ENCODE measurements at places on chromosomes 2 and 18.

- DNase-seq, result no peak
Measured at GRCh38 chr2:97936881-97937280, 58.9 kb downstream of the TMEM131 start.

DNA sequence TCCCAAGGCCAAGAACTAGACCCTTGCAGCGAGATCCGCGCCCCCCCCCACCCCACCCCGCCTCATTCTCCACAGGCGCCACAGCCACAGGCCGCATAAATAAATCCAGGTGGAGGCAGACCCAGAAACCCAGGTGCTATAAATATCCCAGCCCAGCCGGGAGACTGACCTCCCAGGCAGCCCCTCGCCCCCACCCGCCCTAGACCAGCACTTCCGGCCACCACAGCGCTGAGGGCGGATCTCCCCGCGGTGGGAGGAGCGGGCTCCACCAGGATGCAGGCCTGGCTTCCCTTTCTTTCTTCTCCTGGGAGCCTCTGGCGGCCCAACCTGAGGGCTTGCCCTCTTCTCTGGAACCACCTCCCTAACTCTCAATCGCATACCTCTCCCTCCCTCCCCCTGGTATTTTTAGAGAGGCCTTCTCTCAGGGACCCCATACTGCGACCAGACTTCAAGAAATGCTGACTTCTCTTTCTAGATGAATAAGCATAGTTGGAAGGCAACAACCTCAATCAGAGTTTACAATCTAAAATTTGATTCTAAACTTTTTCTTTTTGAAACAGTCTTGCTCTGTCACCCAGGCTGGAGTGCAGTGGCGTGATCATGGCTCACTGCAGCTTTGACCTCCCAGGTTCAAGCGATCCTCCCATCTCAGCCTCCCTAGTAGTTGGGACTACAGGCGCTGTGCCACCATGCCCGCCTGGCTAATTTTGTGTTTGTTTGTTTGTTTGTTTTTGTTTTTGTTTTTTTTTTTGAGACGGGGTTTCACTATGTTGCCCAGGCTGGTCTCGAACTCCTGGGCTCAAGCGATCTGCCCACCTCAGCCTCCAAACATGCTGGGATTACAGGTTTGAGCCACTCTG, 55.0 kb downstream of the PKDCC start:
- peak; percentile 98 for DNase-seq

- peak; percentile 60 for DNase-seq
Measured at GRCh38 chr2:71482055-71482454, 28.7 kb downstream of the DYSF start.

DNA sequence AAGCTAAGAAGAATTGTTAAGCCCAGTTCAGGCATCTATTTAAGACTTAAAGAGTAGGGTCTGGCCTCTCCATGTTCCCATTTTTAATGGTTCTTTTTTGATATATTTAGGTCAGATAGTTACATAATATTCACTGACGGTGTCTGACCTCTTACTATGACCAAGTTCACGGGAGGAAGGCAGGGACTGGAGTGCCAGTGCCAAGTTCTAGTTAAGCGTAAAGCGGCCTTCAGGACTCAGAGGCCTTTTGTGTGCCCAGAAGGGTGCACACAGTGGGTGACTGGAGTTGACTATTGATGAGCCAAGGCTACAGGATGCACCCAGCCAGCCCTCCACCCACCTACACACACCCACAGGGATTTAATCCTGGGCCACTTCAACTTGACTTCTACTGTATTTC, 290.9 kb downstream of the PIEZO2 start:
- DNase-seq, result no peak

GRCh38 chr2:161999321-161999720, 74.7 kb downstream of the DPP4 start:
- DNase-seq, result no peak

GRCh38 chr2:238091436-238092060, 8.6 kb upstream of the ESPNL start:
- no peak for DNase-seq

DNA sequence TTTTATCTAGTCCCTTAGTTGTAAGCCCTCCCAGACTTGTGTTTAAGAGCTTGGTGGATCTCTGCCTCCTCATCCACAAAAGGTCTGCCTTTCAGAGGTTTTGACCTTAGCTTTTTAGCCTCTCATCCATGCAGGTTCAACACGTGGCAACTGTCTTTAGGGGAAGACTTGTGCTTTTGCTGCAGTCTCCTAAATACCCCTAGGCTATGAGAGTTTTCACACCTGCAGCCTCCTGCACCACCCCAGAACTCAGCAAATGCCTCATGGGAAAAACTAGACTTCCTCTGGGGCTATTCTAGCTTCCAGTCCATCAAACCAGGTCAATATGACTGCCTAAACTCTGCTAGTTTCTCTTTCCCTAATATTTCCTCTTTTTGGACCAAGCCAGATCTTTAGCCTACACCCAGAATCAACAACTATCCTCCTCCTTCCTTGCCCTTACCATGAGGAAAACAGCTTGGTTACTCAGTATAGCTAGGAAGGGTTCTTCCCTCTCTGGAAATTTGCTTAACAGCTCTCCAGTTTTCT, 132.3 kb upstream of the RIOK3 start:
- no peak for DNase-seq

DNA sequence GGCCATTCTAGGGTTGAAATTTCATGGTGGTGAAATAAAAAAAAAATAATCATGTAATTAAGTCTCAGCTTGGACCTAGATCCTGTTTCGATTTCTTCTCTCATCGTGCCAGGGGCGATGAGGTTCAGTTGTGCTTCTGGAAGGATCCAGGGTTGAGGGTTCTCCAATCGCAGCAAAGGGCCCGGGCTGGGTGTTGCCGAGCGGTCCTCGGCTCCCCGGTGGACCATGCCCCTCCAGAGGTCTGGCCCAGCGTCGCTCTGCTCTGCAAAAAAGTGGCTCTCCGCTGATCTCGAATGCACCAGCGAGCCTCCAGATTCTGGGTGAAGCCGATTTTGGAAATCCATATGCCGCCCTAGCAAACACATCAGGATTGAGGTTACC, 39.0 kb downstream of the EN1 start:
- no peak for DNase-seq

GRCh38 chr2:189022053-189022481, 47.9 kb downstream of the COL3A1 start:
- DNase-seq, result no peak

- DNase-seq, result peak; percentile 75
Measured at GRCh38 chr18:6521803-6522418, 107.2 kb upstream of the L3MBTL4 start.

- no peak for DNase-seq
Measured at GRCh38 chr2:240725671-240726070, 34.0 kb downstream of the AQP12A start.
